ENCODE measurements at places on chromosomes 13 and 19. TPM values are rescaled to one million over a fixed set of nuclear protein-coding genes. Genes with fewer than 3 reads are reported as not detected.

OR7G3 gene
- total RNA-seq = not detected

OSCAR gene
- total RNA-seq = 0.54 TPM

AP1M2 gene
- 0.27 TPM for total RNA-seq

UBAC2 gene
- 43.4 TPM for total RNA-seq

KANK3 gene
- total RNA-seq = 0.27 TPM

Measured in hematopoietic multipotent progenitor cell (in vitro differentiated cells).